ENCODE measurements at places on chromosomes 2 and 18.

GRCh38 chr2:3420769-3421397, 41.4 kb downstream of the TRAPPC12 start:
- H3K36me3 ChIP-seq, result peaks cover 16% of the 10 kb centered on the region
- no peaks in the 10 kb centered on the region for H3K27me3 ChIP-seq
- no peaks in the 10 kb centered on the region for H3K4me1 ChIP-seq

GRCh38 chr2:100992262-100992661, 9.8 kb upstream of the RPL31 start:
- no peak for DNase-seq
- H3K27ac ChIP-seq, result no peak overlapping the region
- no peaks in the 10 kb centered on the region for H3K27me3 ChIP-seq
- no peaks in the 10 kb centered on the region for H3K36me3 ChIP-seq
- no peak overlapping the region for H3K4me3 ChIP-seq

GRCh38 chr2:191018643-191019119, 4.7 kb upstream of the STAT1 start:
- H3K4me3 ChIP-seq, result no peak overlapping the region
- no peaks in the 10 kb centered on the region for H3K36me3 ChIP-seq
- H3K27ac ChIP-seq, result no peak overlapping the region
- no peaks in the 10 kb centered on the region for H3K4me1 ChIP-seq
- no peak for DNase-seq

DNA sequence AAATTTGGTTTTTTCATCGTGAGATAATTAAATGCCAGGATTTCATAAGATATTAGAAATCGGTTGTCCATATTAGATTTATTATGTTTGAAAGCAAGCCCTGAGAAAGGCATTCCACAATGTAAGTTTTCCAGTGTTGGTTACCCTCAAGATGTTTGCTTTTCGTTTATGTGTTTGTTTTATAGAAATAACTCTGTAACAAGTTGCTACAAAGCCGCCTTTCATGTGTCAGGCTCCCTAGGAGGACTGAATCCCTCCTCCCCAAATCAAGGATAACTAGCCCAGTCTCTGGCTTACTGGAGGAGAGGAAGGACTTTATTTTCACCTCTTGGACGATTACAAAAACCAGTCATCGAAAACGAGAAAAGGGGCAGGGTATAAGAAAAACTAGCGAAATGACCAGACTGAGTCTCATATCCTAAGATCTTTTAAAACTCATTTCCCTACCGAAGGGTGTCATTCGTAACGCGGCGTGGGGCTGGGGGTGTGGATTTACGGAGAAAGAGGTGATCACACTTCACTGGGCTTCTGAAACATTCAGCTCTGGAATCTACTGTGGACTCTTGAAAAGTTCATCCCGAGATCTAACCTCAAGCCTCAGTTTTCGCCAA, 1.0 kb upstream of the PEX13 start:
- H3K27me3 ChIP-seq, result no peaks in the 10 kb centered on the region
- H3K27ac ChIP-seq, result peak overlapping the region; percentile 96
- H3K36me3 ChIP-seq, result no peaks in the 10 kb centered on the region
- H3K4me3 ChIP-seq, result peak overlapping the region; percentile 80

DNA sequence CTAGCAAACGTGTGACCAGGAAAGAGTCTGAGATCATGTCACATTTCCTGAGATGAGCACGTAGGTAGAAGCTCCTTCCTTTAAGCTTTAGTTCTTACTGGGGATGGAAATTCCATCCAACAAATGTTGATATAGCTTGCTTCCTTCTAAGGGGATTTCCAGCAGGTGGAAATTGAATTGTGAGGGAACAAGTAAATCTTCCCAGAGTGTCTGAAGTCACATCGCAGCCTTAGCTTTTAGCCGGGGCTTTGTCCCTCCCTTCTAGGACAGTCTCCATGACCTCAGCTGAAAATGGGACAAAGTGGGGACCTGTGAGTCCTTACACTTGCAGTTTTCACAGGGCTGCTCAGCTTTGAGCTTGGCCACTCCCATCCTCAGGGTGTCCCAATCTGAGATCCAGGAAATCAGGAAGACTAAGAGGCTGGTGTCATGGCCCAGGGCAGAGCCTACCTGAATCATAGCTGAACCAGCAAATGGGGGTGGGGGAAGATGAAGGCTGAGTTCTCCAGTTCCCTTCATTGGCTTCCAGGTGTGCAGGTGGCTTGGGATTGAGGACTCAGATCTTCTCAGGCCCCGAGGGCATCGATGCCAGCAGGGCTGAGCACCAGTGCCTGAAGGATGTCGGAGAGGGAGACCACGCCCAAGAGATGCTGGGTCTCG, 8.3 kb downstream of the PRKAG3 start:
- H3K4me3 ChIP-seq, result no peak overlapping the region
- H3K27me3 ChIP-seq, result no peaks in the 10 kb centered on the region
- H3K27ac ChIP-seq, result no peak overlapping the region
- DNase-seq, result no peak
- no peaks in the 10 kb centered on the region for H3K4me1 ChIP-seq

DNA sequence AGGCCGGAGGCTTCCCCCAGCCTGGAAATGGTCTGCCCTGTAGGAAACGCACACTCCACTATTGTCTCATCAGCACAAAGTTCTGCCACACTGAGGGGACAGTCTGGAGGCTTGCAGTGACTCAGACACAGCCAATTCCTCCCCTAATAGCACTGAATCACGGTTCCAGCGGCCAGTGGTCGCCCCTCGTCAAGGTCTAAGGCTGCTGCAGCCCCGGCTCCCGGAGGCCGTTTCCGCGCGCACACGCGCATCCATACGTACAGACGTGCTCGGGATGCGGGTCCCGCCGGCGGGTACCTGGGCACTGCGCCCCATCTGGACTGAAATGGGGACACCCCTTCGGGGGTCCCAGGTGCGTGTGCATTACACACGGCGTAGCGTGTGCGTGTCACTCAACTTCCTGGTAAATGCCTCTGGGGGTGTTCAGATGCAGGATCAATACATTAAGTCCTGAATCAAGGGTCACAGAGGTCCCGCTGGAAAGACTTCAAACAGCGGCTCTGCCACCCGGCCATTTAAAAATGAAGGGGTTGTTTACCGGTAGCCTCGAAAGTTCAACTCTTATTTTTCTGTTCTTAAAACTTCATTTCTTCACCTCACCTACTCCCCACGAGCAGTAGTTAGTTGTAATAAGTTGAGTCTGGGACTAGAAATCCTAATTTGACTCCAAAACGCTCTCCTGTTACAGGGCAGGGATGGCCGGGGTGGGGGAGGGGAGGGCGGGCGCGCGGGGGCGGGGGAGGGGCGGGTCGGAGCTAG, 572 bp upstream of the ZNF516 start:
- H3K27ac ChIP-seq, result peak overlapping the region; percentile 84
- H3K4me1 ChIP-seq, result peaks cover 2% of the 10 kb centered on the region
- peak; percentile 77 for DNase-seq

DNA sequence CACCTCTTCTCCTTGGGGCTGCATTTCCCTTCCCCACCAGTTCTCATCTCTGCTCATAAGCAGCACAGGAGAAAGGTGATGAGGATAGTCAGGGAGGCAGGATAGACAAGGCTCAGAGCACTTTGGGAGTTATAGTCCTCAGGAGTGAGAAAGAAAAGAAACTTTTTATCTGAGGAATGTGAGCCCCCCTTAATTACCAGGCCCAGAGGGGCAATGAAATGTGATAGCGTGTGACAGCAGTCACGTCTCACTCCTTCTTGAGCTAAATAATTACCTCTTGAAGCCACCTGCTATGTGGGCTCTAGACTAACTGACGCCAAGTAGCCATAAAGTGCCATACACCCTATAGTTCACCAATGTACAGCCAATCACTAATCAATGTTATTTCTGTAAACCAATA, 105.8 kb downstream of the SPP2 start:
- H3K36me3 ChIP-seq, result no peaks in the 10 kb centered on the region
- no peaks in the 10 kb centered on the region for H3K27me3 ChIP-seq
- no peak overlapping the region for H3K27ac ChIP-seq
- no peak overlapping the region for H3K4me3 ChIP-seq
- DNase-seq, result no peak

DNA sequence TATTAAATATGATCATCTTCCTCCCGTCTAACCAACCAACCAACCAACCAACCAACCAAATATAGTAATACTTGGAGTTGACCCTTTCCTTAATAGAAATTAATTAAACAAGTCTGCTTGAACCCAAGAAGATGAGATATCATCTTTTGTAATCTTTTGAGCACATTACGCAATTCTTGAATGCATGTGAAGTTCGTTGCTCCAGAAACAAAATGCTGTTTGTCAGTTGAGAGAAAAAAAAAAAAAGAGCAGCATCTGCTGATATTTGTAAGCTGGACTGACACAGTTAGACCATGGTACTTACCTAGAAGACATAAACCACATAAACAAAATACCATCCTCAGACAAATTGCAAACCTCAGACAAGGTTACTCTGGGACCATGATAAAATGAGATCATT, 9.2 kb upstream of the SERPINB2 start:
- DNase-seq, result no peak
- no peaks in the 10 kb centered on the region for H3K36me3 ChIP-seq
- no peaks in the 10 kb centered on the region for H3K27me3 ChIP-seq
- no peak overlapping the region for H3K4me3 ChIP-seq
- H3K4me1 ChIP-seq, result no peaks in the 10 kb centered on the region
- no peak overlapping the region for H3K27ac ChIP-seq

GRCh38 chr2:223019390-223019930, 32.5 kb upstream of the KCNE4 start:
- H3K27ac ChIP-seq, result no peak overlapping the region
- no peaks in the 10 kb centered on the region for H3K27me3 ChIP-seq
- no peaks in the 10 kb centered on the region for H3K4me1 ChIP-seq
- no peak for DNase-seq
- no peak overlapping the region for H3K4me3 ChIP-seq

DNA sequence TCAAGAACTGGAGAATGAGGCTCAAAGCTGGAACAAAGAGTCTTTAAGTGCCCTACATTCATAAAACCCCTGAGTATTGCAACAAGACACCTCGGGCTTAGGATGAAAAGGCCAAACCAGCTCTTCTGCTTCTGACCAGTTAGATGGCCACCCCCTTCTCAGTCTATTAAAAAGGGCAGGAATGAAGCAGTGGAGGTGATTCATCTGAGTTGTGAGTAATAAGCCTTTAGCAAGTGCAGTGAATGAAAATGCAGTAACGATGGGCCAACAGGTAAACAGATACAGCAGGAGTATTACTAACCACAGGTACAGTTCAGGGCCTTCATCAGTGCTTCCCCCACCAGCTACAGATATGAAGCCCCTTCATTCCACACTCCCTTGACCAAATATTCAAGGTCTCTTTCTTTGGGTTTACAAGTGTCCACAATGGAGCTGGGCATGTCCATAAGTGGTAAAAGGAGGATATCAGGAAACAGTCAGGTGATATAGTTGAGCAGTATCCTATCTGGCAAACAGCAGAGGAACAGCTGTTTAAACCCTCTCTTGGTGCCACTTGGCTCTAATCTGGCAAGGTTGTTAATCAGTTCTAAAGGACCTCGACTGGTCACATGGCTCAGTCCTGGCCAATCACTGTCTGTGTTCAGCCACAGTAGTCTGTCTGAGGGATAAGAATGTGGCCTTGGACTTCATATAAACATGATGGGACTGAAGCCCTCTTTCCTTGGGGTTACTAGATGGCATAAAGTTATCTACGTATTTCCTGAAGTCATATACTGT, 17.8 kb downstream of the SERPINB13 start:
- H3K27me3 ChIP-seq, result no peaks in the 10 kb centered on the region
- H3K27ac ChIP-seq, result peak overlapping the region; percentile 42
- no peak for DNase-seq
- H3K4me1 ChIP-seq, result no peaks in the 10 kb centered on the region
- H3K36me3 ChIP-seq, result no peaks in the 10 kb centered on the region

- H3K27ac ChIP-seq, result no peak overlapping the region
- H3K27me3 ChIP-seq, result no peaks in the 10 kb centered on the region
- H3K4me3 ChIP-seq, result no peak overlapping the region
- no peak for DNase-seq
Measured at GRCh38 chr2:111975053-111975552, 76.7 kb downstream of the MERTK start.

DNA sequence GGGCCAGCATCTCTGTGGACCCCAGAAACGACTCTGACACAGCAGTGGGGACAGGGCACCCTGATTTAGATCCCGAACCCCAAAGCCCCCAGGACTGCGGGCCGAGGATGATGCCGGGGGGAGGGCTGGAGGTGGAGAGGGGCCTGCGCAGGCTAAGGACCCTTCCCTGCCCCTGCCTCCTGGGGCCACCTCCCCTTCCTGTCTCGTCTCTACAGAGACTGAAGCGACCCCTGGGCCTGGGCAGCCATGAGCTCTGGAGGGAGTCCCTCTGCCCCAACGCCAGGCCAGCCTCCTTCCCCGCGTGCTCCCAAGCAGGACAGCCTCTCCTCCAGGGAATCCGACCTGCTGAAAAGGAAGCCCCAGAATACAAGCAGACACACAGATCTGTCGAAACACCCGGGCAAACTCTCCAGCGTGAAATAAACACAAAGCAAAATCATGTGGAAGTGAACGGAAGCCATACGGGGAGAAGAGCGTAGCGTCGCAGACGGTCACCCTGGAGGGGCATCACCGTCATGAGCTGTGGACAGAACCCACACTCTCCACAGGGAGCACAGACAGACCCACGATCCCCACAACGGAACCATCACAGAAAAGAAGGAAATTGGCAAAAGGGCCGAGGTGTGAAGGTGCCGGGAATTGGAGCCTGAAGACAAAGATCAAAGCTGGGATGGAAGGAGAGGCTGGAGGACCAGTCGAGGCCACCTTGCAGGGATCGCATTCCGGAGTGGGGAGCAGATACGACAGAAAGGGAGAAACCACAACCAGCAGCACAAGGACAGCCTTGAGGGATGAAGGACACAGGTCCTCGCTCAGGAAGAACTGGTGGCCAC, 51.0 kb upstream of the CTDP1 start:
- DNase-seq, result peak; percentile 47
- H3K27me3 ChIP-seq, result no peaks in the 10 kb centered on the region
- H3K36me3 ChIP-seq, result no peaks in the 10 kb centered on the region
- no peak overlapping the region for H3K27ac ChIP-seq

DNA sequence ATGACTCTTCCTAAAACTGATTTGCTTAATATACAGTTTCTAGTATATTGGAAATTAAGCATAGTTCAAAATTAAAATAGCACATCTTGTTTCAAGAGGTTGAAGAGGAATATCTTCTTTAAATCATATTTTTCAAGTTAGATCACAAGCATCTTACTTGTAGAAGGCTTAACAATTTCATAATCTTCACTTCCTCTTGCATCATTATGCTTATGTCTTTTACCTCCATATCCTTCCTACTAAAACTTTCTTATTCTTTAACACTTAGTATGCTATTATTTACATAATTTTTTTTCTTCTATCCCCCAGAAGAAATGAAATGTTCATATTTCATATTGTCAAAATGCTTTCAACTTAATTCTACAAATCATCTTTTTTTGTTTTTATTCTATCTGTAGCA, 1354.9 kb upstream of the TMEFF2 start:
- H3K36me3 ChIP-seq, result no peaks in the 10 kb centered on the region
- no peak overlapping the region for H3K4me3 ChIP-seq
- H3K27ac ChIP-seq, result no peak overlapping the region
- H3K4me1 ChIP-seq, result no peaks in the 10 kb centered on the region
- H3K27me3 ChIP-seq, result no peaks in the 10 kb centered on the region
- DNase-seq, result no peak

- H3K4me3 ChIP-seq, result no peak overlapping the region
- H3K4me1 ChIP-seq, result no peaks in the 10 kb centered on the region
- H3K27ac ChIP-seq, result no peak overlapping the region
- peak; percentile 35 for DNase-seq
- no peaks in the 10 kb centered on the region for H3K27me3 ChIP-seq
- H3K36me3 ChIP-seq, result no peaks in the 10 kb centered on the region
Measured at GRCh38 chr2:236867441-236868260, 218.0 kb upstream of the COPS8 start.

- H3K4me3 ChIP-seq, result no peak overlapping the region
- no peaks in the 10 kb centered on the region for H3K4me1 ChIP-seq
- DNase-seq, result no peak
- no peaks in the 10 kb centered on the region for H3K27me3 ChIP-seq
- no peaks in the 10 kb centered on the region for H3K36me3 ChIP-seq
Measured at GRCh38 chr18:79071503-79072210, 2.5 kb downstream of the ATP9B start.

Measured in sigmoid colon (tissue), 7 donors.